ENCODE measurements at places on chromosomes 16 and 17. TPM values are rescaled to one million over a fixed set of nuclear protein-coding genes. Genes with fewer than 3 reads are reported as not detected.

GRCh38 chr17:31274252-31274651 lies 22.8 kb downstream of the OMG start:
- peak; percentile 3 for DNase-seq

Gene CPSF4L
- total RNA-seq, result 0.24 TPM

DNA sequence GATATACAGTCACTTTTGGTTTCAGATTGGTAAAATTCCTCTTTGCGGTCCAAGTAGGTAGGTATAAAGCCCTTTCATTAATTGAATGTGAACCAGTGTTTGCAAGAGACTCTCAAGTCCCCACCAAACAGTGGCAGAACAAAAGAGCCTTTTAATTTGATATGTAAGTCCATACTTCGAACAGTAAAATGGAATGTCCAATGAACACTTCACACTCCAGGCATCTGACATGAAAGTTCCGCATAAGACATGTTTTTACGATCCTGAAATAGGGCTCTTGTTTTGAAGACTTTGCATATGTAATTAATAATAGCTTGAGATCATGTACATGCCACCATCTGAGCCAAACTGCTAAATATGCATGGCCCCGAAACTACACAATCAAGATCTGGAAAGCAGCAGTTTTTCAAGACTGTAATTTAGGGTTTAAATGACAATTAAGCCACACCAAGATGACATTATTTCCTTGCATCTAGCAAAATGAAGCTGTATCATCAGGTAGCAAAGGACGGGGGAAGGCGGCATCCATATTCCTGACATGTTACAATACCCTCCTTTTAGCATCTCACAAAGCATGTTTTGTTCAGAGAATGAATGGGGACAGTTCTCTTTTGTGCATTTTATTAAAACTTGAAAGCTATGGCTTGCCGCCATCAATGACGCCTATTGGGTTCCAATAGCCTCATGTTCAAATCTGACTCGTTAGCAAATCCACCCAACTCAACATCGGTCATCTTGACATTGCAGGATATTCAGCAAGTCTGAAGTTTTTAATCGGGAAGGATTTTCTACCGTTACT lies 39.4 kb downstream of the LITAF start:
- DNase-seq, result no peak

DNA sequence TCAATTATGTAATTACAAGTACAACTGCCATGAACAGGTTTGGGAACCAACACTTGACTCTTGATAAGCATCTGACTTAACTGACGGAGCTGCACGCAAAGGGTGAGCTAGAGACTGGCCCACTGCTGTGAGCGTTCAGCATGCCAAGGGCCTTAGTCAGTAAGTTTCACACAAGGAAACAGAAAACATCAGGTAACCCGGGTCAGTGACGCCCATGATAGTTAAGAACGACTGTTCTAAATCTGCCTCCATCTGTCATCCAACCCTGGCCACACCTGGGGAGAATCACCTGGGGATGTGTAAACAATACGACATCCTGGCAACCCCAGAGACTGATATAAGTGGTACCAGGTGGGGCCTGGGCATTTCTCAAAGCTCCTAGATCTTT lies 12.3 kb downstream of the SMIM5 start:
- no peak for DNase-seq

DNA sequence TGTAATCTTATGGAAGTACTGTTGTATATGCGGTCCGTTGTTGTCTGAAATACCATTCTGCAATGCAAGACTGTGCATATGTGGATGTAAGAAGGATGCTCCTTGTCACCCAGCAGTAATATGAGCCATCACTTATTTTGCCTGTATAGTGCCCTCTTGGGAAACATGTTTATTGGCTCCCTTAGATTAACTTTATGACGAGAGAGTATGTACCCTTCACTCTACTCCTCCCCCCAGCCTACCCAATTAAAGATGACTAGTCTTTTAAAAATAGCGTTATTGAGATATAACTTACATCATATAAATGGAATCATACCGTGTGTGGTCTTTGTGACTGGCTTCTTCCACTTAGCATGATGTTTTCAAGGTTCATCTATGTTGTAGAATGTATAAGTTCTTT lies 33.6 kb downstream of the FTO start:
- DNase-seq, result peak; percentile 39

- DNase-seq, result no peak
Observed at GRCh38 chr17:38535886-38536285, 69.9 kb downstream of the SRCIN1 start.

GRCh38 chr17:35932586-35932985 lies 2.0 kb upstream of the RDM1 start:
- DNase-seq, result no peak

Gene CARD14
- not detected for total RNA-seq

DNA sequence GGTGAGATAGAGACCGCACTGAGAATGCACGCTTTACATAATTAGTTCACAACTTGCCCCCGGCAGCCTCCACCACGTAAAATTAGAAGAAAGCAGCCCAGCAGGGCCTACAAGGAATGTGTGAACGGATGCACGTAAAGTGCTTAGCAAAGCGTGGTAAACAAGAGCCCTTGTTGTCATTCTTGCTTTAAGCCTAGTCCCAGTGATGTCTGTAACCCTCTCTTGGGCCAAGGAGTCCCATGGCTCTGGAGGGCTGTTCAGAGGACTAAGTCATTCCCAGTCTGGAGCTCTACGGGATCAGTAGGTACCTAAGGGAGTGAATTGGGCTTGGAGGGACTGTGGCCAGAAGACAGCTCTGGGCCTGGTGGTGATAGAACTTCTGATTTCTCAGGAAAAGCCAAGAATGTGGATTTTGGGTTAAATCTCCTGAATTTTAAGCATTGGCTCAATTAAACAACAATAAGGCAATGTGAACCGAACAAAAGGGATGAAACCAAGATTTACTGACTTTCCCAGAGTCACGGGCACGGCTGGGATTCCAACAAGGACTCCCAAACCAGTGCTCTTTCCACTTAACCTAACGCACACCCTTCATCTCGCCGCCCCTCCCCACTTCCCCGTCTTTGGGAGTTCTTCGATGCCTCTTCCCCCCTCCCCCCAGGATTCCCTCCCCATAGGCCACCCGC lies 775 bp upstream of the CHP2 start:
- DNase-seq, result no peak

- no peak for DNase-seq
Observed at GRCh38 chr16:8858994-8859912, 9.6 kb downstream of the CARHSP1 start.

Gene KCNJ2
- not detected for total RNA-seq

DNA sequence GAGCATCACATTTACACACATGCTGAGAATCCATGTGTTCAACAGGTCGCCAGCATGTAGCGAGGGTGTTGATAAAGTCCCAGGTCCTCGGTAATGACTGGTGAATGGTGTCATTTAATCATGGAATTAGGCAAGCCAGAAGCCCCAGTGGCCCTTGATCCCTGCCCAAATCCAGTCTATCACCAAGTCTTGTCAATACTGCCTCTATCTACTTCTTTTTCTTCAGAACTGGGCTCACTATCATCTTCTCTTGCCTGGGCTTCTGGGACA lies 31.3 kb upstream of the MED13 start:
- no peak for DNase-seq

DNA sequence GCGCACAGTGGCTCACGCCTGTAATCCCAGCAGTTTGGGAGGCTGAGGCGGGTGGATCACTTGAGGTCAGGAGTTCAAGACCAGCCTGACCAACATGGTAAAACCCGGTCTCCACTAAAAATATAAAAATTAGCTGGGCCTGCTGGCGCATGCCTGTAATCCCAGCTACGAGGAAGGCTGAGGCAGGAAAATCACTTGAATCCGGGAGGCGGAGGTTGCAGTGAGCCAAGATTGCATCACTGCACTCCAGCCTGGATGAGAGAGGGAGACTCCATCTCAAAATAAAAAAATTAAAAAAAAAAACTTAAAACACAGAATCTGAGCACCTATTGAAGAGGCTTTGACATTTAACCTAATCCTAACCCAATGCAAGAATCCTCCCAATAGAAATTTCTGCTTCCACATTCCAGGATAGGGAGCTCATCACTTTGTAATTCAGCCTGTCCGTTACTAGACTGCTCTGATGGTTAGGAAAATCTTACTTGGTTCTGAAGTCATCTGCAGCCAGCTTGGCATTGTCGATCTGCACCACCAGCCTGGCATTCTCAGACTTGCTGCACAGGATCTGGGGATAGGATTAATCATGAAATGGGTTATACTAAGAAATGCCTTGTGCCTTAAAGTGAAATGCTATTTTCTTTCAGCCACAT lies 2.1 kb downstream of the KRT33B start:
- DNase-seq, result no peak

- no peak for DNase-seq
Observed at GRCh38 chr16:85199069-85199725, 86.9 kb upstream of the CIBAR2 start.

- DNase-seq, result no peak
Observed at GRCh38 chr16:22814711-22815105, 746 bp downstream of the HS3ST2 start.

GRCh38 chr17:58280480-58281217 lies at the start of gene MPO:
Gene MPO, minus strand, starts transcription at chr17:58280935. Its CDS starts 177 bp downstream, at chr17:58280758.
- DNase-seq, result no peak

- no peak for DNase-seq
Observed at GRCh38 chr16:8966817-8967131, 3.1 kb upstream of the USP7 start.

DNA sequence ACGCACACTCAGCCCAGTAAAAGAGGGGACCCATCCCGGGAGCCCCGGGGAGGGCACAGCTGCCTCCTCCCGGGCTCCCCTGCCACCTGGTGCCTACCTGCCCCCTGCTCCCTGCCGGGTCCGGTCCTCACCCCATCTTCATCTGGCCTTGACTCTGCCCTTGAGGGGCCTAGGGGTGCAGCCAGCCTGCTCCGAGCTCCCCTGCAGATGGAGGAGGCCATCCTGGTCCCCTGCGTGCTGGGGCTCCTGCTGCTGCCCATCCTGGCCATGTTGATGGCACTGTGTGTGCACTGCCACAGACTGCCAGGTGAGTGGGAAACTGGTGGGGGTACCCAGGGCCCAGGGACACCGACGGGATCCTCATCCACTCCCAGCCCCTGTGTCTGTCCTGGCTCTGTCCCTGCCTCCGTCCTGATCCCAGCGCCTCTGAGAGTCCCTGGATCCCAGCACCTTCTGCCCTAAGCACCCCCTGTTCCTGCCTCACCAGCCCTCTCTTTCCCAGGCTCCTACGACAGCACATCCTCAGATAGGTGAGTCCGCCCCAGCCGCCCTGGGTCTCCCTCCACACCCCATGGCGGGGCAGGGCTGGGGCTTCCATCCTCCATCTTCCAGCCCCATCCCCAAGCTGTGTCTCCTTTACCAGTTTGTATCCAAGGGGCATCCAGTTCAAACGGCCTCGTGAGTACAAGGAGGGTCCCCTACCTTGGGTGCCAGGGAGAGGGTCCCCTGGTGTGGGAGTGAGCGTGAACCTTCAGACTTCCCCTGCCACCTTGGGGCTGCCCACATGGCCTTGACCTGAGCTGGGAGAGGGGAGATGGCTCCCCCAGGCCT lies 574 bp downstream of the LAT start:
- no peak for DNase-seq

DNA sequence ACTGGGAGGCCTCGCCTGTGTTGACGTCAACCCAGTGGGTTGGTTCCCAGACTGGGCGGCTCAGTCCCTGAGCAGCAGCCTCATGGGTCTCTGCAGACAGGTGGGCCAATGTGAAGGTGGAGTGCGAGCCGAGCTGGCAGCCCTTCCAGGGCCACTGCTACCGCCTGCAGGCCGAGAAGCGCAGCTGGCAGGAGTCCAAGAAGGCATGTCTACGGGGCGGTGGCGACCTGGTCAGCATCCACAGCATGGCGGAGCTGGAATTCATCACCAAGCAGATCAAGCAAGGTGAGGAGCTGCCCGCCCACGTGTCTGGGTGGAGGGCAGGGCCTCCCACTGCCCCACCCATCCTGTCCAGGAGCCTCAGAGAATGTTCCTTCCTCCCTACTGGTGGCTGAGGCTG lies 44.1 kb downstream of the MRC2 start:
- no peak for DNase-seq

- DNase-seq, result peak; percentile 41
Observed at GRCh38 chr17:63571632-63572310, 21.5 kb downstream of the DCAF7 start.

GRCh38 chr16:11635679-11636171 lies 32.5 kb upstream of the SNN start:
- DNase-seq, result no peak

DNA sequence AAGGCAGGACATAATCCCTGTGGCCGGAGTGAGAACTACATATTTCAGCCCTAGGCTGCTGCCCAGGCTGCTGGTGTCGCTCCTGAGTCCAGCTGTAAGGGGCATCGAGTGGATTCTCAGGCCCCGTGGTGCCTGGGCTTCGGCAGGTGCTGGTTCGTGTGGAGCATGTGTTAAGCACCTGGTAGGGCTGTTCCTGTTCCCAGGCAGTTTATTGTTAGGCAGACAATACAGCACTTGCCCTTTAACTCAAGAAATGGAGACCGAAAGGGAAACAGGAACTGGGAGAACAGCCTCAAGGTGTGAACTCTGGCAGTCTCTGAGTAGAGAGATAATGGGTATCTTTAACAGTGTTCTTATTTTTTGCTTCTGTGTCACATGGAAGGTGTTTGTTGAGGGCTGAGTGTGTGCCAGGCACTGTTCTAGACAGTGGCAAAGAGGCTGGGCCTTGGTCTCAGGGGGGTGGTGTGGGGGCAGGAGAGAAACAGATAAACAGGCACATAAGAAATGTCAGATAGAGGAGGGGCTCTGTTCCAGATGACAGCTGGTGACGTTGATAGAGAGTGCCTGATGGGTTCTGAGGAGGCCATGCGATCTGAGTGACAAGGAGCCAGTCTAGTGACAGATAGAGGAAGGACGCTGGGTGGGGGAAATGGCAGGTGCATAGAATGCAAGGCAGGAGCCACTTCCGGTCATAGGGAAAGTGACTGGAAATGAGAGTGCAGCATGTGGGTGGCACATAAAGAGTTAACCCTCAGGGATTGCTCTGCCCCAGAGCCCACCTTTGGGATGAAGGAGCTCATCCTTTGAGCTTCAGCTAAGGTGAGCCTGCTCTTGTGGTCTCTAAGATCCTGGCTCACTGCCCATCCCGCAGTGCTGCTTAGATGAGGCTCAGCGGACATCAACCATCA lies 33.8 kb downstream of the EPN2 start:
- no peak for DNase-seq

Measured in A673 (cell line).